ENCODE measurements at places on chromosomes 2 and 18. TPM values are rescaled to one million over a fixed set of nuclear protein-coding genes. Genes with fewer than 3 reads are reported as not detected.

Gene AMER3
- total RNA-seq: not detected

Gene PJVK
- 3.1 TPM for total RNA-seq

Gene KIAA2012
- total RNA-seq: not detected

Gene FAM117B
- total RNA-seq: 22.5 TPM

Gene ZNF396
- total RNA-seq: 2.2 TPM

Gene APCDD1
- total RNA-seq: 0.15 TPM

Gene KDSR
- total RNA-seq: 15.3 TPM

Gene MOGAT1
- total RNA-seq: not detected

Gene OTOF
- not detected for total RNA-seq

Gene GREB1L
- not detected for total RNA-seq

Gene PPM1B
- total RNA-seq: 51.6 TPM

- DNase-seq: no peak
Measured at GRCh38 chr2:222862106-222862908, 1.5 kb downstream of the ACSL3 start.

GRCh38 chr2:42881732-42882131 lies 89.3 kb upstream of the HAAO start:
- DNase-seq: no peak

GRCh38 chr2:144455987-144456386 lies 63.9 kb downstream of the ZEB2 start:
- no peak for DNase-seq

DNA sequence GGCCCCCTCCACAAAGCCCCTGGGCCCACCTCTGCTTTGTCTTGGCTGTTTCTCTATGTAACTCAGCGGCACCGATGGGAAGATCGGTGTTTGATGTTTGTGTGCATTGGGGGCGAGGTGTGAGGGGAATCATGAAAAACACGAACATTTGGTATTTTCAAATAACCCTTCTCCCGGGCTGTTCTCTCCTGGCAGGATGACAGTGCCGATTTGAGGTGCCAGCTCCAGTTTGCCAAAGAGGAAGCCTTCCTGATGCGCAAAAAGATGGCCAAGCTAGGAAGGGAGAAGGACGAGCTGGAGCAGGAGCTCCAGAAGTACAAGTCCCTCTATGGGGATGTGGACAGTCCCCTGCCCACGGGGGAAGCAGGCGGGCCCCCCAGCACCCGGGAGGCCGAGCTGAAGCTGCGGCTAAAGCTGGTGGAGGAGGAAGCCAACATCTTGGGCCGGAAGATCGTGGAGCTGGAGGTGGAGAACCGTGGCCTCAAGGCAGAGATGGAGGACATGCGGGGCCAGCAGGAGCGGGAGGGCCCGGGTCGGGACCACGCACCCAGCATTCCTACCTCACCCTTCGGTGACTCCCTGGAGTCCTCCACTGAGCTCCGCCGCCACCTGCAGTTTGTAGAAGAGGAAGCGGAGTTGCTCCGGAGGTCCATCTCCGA lies 78.1 kb downstream of the MTCL1 start:
- no peak for DNase-seq

- DNase-seq: no peak
Measured at GRCh38 chr18:3966642-3967358, 488.3 kb downstream of the DLGAP1 start.

DNA sequence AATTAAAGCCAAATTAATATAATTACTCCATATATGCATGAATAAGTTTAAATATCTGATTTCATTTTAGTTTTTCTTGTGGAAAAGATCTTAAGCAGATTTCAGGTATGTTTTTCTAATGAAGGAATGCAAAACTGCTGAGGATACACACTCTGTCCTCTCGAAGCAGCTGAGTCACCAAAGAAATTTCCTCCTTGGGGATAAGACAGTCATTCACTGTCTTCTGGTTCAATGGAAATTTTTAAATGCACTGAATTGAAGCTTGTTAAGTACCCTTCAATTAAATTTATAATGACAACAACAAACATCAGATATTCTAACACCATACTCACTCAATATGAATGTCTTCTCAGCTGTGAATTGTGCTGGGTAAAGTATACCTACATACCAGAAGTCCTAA lies 101.5 kb upstream of the DNER start:
- DNase-seq: no peak

GRCh38 chr2:29317077-29317517 lies 201.9 kb downstream of the CLIP4 start:
- DNase-seq: no peak

- DNase-seq: no peak
Measured at GRCh38 chr2:197453914-197454398, 604 bp downstream of the COQ10B start.

DNA sequence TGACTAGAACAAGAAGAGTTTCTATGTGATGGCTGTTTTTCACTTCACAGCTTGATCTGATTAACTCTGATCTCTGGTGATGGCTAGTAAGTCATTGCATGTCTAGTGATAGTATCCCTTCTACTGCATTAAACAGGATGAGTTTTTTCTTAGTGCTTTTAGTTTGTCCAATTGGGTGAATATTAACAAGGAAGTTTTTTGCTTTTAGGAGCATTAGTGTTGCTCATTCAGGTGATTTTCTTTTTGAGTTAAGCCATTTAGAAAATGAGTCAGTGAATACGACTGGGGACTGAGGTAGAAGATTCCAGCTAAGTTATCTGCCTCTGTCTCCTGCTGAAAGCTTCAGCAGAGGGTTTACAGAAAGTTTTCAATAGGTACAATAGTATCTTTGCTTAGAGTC lies 306.7 kb downstream of the PIK3C3 start:
- DNase-seq: no peak

GRCh38 chr2:99922664-99923063 lies 219.7 kb downstream of the AFF3 start:
- DNase-seq: no peak

- DNase-seq: no peak
Measured at GRCh38 chr2:46707909-46708308, 207.7 kb downstream of the MCFD2 start.

GRCh38 chr18:13440277-13441248 lies 222.0 kb downstream of the LDLRAD4 start:
- DNase-seq: no peak

- no peak for DNase-seq
Measured at GRCh38 chr2:134131681-134132489, 122.0 kb upstream of the MGAT5 start.

DNA sequence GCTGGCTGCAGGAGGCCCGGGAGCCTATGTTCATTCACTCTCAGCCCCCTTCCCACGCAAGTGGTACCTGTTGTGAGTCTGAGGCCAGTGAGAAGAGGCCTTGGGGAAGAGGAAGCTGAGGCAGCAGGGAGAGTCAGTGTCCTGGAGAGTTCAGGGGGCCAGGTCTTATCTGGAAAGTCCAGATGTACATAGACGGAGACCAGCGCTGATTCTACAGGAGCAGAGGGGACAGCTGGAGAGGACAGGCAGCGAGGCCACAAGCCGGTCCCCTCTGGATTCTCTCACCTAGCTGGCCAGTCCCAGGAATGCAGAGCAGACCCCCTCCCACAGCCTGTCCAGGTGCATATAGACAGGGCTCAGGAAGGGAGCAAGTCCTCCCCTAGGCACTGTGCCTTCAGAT lies 29.1 kb upstream of the SELENOI start:
- DNase-seq: no peak

DNA sequence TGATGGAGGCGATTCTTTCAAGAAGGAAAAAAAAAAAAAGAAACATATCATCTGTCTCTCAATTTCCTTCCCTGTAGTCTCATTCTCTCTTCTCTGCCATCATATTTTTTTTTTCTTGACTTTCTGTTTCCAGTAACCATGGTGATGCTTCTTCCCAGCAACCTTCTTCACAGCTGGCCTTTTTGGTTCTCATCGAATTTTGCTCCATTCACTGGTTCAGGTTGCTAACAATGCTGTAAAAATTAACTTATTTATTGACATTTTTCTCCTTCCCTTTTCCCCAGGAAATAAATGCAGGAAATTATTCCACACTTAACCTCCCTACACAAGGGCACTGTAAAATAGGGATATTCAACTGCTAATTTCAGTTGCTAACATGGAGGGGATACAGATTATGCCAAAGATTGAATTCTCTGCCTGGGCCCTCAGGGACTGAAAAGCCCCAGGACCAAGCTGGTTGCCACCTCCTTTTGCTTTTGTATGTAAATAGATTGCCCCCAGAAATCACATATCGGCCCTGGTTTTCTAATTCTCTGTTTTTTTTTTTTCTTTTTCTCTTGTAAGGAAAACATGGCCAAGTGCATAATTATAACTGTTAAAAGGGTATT lies 154.7 kb downstream of the MAP2 start:
- DNase-seq: no peak

DNA sequence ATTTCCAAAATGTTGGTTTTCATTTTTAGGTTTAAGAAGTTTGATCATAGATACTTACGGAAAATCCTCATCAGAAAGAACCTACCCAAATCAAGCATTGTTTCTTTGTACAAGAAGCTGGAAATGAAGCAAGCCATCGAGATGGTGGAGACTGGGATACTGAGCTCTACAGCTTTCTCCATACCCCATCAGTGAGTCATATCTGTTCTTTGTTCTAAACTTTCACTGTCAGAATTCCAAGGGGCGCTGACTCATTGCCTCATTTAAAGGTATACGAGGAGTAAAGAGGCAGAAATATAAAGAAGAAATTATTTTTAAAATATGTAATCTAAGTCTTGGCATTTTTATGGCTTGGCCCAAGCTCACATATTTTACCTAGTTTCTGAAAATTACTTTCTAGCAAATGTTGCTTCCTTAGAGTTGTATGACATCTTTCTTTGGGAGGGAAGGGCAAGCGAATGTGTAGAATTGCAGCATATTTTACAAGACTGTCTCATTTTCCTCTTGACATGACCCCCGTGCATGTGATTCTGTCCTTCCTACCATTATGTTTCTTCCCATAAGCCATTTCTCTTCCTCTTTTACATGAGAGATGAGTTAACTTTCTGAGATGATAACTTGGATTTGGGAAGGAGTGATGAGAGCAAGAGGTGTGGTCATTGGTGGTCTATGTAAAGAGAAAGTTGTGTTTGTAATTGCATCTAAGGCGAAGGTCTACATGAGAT lies 41.2 kb downstream of the SLC9A4 start:
- DNase-seq: no peak

DNA sequence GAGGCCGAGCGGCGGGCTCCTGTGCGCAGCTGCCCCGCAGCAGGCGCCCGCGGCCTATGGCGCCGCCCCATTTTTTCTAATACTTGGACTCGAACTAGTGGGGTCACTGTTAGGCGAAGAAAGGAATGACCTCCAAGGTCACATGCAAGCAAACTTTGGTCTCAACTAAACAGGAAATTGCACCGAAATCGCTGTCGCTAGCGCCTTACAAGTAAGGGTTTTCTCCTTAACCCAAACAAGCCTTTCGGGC lies 339 bp downstream of the ACAA2 start:
- peak; percentile 31 for DNase-seq

GRCh38 chr2:239229545-239230279 lies 171.1 kb downstream of the HDAC4 start:
- no peak for DNase-seq

- no peak for DNase-seq
Measured at GRCh38 chr2:45567974-45568789, 42.9 kb downstream of the SRBD1 start.

DNA sequence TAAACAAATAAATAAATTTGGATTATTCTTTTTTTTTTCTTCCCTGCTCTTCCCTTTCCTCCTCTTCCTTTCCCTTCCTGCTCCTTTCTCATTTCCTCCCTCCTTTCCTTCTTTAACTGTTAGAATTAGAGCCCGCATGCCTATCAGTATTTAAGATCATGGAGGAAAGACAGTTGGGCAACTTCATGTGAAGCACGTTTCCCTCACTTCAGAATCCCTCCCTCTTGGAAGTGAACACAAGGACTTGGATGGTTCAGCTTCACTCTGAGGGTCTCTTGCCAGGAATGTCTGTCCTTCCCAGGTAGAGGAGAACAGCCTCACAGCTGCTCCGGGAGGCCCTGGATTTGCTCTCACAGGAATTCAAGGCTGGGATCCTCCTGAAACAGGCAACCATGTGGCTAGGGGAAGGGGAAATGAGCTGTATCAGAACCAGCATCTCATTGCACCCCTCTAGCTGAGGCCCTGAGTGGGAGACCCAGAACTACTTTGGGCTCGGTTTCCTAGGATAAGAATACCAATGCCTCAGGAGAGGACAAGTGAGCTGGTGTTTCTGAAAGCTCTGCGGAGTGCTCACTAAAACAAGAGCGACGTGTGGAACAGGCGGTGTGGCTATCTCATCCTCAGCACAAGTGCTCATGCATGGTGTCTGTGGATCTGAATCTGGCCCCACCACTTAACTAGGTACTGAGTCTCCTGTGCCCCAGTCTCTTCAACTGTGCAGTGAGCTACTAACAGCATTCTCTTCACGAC lies 230.5 kb downstream of the MYCN start:
- no peak for DNase-seq

- DNase-seq: no peak
Measured at GRCh38 chr2:185145316-185146121, 547.2 kb downstream of the ZNF804A start.

DNA sequence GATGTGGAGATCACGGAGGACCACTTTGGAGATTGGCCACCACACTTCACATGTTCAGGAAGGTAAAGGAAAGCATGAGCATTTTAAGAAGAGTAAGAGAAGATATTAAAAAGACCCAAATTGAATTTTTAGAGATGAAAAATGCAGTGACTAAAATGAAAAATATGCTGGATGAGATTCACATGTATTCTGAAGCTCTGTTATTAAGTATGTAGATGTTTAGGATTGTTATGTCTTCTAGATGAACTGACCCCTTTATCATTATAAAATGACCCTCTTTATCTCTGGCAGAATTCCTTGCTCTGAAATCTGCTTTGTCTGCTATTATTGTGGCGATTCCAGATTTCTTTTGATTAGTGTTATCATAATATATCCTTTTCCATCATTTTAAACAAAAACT lies 36.0 kb upstream of the DYNC2LI1 start:
- DNase-seq: no peak

DNA sequence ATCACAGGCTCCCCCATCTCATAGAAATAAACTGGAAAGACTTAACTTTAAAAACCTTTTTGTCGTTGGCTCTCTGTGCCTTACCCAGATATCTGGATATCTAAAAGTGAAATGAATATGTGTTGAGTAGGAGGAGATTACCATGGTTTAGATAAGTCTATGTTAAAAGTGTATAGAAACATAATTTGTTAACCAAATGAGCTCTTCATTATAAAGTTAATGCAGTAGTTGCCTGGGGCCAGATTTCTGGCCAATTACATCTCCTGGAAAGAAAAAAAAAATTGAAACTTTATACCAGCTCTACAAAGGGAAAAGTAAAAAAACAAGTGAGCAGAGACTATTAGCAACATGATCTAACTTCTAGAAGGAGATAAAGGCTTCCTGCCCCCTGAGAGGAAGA lies 259.6 kb upstream of the UBE2E3 start:
- no peak for DNase-seq

DNA sequence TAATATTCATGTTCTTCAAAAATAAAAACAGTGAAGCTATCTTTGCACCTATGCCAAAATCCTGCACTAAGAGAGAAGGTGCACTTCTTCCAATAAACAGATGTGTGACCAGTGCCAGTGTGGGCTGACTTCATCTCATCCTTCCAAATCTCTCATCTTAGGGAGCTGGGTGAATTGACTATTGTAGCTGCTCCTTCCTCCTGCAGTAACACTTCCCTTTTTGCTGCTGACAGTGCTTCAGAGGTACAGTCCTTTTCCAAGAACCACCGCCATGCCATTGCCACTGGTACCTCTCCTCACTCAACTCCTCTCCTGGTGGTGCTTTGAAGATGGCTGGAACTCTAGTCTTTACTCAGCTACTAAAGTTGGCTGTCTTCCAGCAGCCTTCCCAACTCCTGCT lies 42.1 kb upstream of the ARHGAP25 start:
- DNase-seq: no peak
